ENCODE measurements at places on chromosomes 2 and 18.

- DNase-seq = no peak
Measured at GRCh38 chr2:232925153-232925820, 55.2 kb downstream of the SNORC start.

DNA sequence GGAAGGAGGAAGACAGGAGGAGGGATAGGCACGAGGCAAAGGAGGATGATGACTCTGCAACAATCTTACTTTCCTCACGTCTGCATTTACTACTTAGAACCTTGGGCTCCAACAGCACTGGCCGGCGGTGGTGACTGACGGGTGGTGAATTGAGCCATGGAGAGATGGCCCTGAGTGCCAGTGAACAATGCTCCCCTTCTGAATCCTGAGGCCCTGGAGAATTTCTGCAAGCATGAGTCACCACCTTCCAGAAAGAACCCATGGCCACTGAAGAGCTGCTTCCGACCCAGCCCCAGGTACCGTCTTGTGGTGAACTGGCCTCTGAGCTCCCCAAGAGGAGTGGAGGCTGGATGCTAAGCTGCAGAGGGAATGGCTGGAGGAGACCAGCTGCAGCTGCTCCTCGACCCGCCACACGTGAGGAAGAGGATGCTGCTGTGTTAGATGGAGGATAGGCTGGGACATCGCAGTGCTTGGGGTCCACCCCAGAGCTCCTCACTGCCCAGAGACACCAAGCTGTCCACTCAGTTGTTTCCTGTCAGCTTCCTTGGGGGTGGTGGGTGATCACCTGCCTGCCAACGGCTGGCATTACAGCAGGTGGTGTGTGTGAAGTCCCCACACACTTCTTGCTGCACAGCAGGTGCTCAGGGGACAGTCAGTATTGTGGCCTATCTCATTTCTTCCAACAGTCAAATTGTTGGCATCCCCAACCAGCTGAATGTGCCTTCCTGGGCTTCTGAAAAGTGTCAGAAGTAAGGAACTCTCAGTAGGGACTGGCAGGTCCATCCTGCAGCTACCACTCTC is 186.5 kb upstream of the ID2 start:
- no peak for DNase-seq

GRCh38 chr18:46335534-46336101 is 231.4 kb downstream of the HAUS1 start:
- DNase-seq = peak; percentile 74

GRCh38 chr2:151247432-151247831 is 14.2 kb downstream of the RBM43 start:
- no peak for DNase-seq

GRCh38 chr2:144322379-144322778 is 197.5 kb downstream of the ZEB2 start:
- no peak for DNase-seq

DNA sequence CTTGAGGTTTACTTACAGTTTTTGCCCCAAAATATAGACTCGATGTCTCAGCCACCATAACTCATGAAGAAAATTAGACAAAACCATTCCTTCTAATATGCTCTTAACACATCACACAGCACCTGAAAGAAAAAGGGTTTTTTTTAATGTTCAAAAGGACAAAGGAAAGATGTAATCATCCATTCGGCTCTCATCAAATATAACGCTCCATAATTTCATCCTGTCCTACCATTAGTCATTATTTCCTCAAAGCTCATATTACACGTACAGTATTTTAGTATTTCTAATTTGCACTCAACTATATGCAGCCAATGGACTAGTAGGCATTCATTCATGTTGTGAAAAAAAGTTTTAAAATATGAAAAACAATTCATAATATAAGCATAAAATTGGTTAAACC is 24.8 kb downstream of the ESCO1 start:
- DNase-seq = no peak

DNA sequence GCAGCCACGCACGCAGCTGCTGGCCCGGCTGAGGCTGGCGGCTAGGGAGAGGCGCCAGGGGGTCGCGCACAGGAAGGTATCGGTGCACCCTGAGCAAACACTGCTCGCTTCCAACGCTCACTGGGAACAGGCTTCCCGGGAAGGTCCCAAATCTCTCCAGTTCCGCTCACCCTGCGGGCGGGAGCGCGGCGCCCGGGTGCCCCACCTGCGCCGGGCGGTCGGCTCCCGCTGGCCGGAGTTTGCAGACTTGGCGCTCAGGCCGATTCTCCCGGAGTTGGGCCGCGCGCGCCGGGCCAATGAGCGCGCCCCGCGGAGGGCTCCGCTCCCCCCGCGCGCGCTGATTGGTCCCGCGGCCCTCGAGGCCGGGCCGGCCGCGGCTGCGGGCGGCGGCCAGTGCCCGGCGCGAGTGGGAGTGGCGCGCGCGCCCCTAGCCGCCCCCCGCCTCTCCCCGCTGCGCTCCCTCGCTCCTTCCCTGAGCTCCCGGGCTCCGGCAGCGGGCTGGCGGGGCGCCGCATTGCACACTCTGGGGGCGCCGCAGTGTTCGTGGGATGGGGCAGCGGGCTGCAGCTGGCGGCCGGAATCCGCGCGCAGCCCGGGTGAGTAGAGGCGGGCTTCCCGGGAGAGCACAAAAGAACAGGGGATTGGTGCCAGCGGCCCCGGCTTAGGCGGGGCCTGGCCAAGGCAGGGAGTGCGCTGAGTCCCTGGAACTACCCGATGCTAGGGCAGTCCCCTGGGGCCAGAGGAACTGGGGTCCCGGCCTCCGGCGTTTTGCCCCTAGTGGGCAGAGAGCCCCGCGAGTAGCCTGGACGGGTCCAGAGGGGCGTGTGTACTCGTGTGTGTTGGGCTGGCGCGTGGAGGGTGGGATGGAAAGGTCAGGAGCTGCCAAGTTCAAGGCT is at the start of gene LYPD6:
LYPD6 (plus strand) TSS at position 461 of the 896 bp plus-strand sequence. CDS start 107,122 bp downstream, outside the sequence.
- DNase-seq = peak; percentile 85

- peak; percentile 91 for DNase-seq
Measured at GRCh38 chr2:24984912-24985311, 13.2 kb upstream of the DNAJC27 start.

DNA sequence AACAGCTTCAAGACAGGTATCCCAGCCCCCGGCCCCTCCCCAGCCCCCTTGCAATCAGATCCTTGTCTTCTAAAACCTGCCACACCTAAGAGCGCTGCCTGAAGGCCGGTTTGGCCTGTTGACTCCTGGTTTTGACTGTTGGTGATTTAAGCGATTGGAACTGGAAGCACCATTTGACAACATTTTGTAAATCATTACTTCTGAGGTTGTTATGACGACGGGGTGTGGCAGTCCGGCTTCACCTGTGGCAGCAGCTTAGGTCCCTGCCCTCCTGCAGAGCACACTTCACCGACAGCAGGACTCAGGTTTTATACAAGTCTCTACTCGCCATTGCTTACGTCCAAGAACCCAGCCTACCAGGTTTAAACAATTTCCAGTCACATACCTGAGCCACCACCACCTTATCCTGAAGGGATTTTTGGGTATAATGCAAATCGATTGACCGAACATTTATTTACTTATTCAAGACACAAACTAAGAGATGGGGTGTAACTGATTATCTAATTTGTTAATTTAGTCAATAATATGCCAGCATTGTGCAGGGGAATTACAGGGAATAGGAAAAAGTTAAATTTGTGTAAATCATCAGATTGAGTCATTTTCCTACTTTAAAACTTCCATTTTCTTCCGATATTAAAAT is 707 bp upstream of the DGUOK start:
- no peak for DNase-seq

DNA sequence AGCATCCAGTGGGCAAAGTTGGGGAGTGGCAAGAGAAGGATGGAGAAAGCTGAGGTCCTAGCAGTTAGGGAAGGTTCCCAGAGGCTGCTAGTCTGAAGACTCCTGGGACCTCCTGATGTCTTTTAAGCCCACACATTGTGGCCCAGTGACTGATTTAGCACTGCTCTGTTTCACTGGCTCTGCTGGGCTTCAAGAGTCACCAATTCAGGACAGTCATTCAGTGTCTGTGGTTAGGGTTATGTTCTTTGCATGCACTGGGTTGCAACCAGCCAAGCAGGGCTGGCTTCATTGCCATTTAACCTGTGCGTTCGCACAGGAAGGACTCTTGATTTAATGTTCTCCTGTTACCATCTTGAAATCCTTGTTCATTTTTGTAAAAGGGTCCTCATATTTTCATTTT is 199.2 kb downstream of the ICOS start:
- DNase-seq = no peak

- no peak for DNase-seq
Measured at GRCh38 chr2:30769481-30769780, 37.8 kb downstream of the CAPN13 start.

- peak; percentile 15 for DNase-seq
Measured at GRCh38 chr2:105309147-105309545, 20.4 kb downstream of the TGFBRAP1 start.

GRCh38 chr18:10343778-10344177 is 110.7 kb upstream of the APCDD1 start:
- no peak for DNase-seq

DNA sequence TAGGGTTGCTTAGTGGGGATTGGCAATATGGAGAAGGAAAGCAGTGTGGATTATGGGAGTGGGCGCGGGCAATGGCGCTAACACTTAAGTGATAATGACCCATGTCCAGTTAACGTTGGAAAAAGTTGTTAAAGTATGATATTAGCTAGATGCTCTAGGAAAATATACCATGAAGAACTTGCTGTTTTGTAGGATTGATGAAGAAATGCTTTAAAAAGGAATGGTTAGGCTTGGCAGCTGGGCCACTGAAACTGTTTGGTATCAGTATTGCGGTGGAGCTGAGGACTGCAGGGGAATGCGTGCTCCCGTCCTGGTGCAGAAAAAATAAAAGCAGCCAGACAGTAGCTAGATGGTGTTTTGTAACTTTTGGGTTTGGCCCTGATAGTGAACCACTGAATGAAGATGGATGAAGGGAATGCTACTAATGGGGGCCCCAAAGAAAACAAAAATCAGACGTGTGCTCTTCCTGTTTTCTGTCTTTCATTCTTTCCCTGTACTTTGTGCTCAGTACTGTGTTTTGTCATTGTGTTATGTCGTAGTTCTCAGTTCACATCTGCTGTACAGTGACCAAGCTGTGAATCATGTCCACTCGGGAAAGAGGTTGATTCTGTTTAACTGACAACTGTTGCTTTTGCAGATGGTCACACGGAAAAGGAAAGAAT is 999 bp downstream of the INSIG2 start:
- DNase-seq = peak; percentile 15

GRCh38 chr2:221465776-221466175 is 106.3 kb downstream of the EPHA4 start:
- DNase-seq = no peak

DNA sequence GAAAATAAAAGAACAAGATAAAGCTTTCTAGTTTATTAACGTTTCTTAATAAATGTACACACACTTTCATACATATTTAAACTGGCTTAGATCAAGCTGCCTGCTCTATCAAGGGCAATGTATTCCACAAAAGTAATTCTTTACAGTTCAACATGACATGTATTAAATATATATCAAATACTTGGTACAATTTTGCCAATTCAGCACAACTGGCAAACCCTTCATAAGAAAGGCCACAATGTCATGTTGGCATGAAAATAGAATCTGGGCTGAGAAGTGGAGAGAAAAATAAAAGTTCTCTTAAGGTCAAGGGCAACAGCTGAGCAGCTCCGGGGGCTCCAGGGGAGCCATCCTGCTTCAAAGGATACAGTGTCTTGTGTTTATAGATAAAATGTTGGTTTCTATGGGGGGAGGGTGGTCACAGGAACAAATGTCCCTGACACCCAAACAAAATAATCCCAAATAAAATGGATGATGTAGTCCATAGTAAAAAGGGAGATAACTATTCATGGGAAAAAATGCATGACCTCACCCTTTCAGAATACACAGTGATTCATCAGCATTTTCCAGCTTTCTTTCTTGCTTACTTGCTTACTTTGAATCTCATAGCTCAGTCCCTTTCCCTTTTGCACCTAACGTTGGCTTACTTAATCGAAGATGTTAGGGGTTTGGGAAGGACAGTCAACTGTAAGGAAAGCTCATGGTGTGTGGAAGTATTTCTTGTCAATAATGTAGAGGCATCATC is 494.9 kb downstream of the NYAP2 start:
- DNase-seq = no peak

- DNase-seq = no peak
Measured at GRCh38 chr2:98601532-98602132, 6.7 kb downstream of the COA5 start.

DNA sequence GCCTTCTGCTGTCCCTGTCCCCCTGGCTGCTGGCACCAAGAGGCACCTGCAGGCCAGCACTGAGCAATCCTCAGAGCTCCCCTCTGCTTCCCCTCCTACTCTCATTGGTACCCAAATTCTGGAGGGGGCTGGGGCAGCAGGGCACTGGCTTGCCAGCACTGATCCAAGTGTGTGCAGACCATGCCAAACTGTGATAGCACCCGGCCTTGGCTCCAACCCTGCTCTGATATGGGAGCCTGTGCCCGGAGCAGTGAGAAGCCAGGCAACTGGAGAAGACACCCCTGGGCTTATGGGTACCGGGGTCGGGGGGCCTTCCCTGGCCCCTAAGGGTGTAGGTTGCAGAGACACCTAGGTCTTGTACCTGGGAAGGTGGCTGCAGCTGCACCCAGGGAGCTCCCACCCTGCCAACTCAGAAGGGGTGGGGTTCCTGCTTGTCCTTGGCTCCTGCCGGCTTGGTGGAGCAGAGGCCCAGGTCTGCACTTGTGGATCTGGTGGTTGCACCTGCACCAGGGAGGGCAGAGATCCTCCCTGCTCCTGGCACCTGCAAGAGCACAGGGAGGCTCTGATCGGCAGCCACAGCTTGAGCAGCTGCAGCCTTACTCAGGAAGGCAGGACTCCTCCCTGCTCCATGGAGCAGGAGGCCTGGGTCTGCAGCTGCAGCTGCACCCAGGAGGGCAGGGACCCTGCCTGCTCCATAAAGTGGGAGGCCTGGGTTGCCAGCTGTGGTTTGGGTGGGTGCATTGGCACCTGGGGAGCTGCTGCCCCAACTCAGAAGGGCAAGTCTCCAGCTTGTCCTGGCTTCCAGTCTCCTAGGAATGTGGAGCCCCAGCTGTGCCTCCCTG is 96.3 kb downstream of the BCL2L11 start:
- DNase-seq = no peak

GRCh38 chr18:61322265-61322873 is 10.9 kb upstream of the CDH20 start:
- DNase-seq = peak; percentile 56

DNA sequence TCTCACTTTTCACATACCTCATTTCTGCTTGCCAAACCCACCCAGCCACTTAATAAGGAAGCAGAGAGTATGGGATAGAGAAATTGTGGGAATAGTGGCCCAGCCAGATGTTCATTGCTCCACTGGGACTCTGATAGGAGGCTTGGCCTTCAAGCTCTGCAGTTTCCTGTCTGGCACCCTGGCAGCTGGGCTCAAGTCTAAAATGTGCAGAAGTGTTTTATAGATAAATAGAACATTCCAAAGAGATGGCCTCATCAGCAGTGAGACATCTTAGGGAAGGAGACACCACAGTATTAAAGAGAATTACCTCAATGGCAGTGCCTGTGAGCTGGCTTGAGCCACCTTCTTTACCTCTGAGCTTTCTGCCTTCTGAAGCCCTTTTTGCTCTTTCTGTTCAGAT is 24.7 kb downstream of the COPS7B start:
- no peak for DNase-seq

- no peak for DNase-seq
Measured at GRCh38 chr18:64882896-64883295, 734.0 kb upstream of the LINC00305 start.

- no peak for DNase-seq
Measured at GRCh38 chr18:3624546-3624934, 174.6 kb downstream of the TGIF1 start.

GRCh38 chr2:1869987-1870386 is 125.7 kb upstream of the PXDN start:
- DNase-seq = no peak

Data from hindlimb muscle (tissue), 1 donor.